ENCODE measurements at places on chromosomes 6 and 20.

DNA sequence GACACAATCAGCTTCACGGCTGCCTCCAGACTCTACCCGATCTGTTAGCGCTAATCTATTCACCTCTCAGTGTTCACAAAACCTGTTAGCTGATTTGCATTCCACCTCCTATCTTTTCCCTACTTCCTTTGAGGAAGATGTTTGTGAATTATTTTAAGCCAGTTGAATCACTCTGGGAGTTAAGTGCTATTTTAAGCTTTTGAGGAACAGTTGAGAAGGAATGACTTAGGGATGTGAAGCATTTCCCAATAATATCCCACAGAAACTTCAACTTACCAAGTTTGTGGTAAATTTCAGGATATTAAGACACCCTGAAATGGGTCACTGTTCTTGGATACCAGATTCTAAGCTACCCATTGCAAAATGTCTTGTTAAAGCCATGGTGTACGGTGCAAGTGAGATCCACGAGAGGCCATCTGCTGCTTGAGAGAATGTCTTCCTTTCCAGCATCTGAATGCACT is 145.2 kb upstream of the CITED2 start:
- no peak for DNase-seq

DNA sequence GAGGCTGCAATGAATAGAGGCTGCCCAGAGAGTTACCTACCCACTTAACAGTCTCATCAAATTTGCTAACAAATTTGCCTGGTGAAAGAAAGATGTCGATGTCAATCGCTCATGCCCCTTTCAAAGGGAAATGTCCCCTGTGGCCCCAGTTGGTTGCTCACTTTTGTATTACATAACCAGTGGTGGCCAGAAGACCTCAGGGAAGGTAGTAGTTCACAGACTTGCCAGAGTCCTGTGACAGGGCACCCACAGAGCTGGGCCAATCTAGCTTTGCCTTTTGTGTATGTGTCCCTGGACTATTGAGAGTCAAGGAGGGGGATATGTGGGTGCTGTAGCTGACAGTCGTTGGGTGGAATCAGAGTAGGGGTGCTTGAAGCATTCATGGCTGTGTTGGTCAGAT is 70.7 kb upstream of the CCN6 start:
- DNase-seq = no peak

- DNase-seq = peak; percentile 25
Observed at GRCh38 chr6:100001915-100002388, 7.9 kb upstream of the MCHR2 start.

DNA sequence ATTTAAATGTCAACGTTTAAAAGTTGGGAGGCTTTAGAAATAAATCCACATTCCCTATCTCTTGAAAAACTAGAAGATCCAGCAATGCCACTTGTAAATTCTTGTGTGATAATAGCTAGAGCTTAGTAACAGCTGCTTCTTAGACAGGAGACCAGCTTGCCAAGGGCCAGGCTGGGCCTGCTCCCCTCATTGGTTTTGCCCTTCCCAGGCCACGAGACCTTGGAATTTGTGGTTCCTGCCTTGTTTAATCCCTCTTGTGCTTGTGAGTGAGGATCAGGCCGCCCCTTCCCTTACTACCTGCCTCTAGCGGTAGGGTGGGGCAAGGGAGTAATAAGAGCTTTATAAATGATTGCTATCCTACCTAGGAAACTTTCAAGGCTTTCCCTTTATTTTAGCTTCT is 363.5 kb downstream of the SYNE1 start:
- no peak for DNase-seq

DNA sequence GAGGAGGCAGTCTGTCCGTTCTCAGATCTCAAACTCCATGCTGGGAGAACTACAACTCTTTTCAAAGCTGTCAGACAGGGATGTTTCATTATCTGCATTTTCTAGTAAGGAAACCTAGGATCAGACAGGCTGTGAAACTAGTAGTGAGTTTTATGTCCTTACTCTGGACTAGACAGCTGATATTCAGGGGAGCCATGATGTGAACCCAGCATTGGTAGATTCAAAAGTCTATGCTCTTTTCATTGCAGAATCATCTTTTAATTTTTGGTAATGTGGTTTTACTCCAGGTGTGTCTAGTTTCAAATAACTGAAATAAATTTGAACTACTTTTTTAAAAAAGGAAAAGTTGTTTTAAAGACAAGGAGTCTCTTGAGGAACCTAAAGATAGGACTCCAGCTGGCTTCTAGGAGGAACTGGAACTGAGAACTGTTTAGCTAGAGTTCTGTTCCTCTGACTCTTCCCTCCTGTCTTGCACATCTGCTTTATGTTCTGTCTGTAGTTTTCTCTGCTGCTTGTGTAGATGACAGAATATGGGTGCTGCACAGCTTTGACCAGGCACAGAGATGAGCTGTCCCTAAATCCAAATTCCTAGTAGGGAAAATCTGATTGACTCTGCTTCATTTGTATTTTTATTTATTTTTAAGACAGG is 27.8 kb upstream of the RNF144B start:
- DNase-seq = no peak

DNA sequence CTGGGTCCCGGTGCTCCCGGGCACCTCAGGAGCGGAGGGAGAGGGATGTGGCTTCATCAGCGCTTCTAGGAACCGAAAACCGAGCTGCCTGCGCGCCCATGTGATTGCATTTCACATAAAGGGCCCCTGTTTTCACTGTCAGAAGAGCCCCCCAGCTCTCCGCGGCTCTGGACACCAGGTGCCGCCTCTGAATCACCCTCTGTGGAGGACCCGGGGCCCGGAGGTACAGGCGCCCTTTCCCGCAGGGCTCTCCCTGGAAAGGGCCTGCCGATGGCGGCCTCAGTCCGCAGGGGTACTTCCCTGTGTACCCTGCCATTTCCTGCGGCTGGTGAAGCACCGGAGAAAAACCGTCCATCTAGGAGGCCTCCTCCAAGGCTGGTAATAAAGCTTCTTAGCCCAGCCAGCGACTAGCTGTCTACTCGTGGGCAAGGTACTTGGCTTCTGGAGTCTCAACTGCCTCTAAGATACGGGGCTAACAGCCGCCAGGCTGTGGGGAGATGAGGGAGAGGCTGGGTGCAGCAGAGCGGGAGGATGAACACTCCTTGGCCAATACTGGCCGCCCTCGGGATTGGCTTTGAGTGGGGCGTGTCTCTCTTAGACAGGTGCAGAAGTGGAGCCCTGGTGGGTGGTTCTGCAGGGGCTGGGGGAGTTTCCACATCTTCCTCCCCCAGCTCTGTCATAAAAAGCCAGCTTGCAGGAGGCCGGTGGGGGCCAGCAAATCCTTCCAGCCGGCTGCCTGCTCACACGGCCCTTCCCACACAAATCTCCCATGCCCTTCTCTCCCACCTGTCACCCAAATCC is 1.6 kb downstream of the PPP1R16B start:
- peak; percentile 8 for DNase-seq

GRCh38 chr20:41358717-41359116 is 7.9 kb downstream of the EMILIN3 start:
- no peak for DNase-seq

GRCh38 chr6:162856885-162857284 is 129.1 kb downstream of the PACRG start:
- no peak for DNase-seq

- no peak for DNase-seq
Observed at GRCh38 chr6:39980839-39981580, 46.7 kb upstream of the MOCS1 start.

- DNase-seq = no peak
Observed at GRCh38 chr6:149888093-149888492, 9.8 kb downstream of the RAET1E start.

- DNase-seq = no peak
Observed at GRCh38 chr6:20655317-20655716, 121.1 kb downstream of the CDKAL1 start.

DNA sequence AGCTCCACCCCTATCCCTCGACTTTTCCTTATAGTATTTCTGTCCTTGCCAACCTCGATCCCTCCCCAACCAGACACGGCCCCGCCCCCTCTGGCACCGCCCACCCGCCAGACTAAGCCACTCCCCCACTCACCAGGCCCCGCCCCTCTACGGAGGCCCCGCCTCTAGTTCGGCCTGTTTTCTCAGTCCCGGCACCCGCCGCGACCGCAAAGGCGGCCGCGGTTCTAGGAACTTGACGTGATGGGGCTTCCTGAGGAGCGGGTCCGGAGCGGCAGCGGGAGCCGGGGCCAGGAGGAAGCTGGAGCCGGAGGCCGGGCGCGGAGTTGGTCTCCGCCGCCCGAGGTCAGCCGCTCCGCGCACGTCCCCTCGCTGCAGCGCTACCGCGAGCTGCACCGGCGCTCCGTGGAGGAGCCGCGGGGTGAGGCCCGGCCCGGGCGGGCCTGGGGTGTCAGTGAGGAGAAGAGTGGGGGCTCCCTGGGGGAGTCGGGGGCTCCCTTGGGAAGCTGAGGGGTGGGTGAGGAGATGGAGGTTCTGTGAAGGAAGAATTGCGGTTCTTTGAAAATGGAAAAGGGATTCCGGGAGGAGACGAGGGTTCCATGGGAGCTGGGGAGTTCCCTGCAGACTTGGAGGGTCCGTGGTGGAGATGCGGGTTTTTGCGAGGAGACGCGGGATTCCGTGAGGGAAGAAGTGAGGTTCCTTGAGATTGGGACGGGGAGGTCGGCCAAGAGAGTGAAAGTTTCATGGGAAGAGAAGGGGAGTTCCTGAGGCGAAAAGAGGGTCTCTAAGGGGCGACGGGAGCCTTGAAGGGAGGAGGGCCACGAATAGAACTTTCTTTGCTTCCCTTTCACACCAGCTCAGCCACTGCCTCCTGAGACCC is at the start of gene ACSS2:
Gene ACSS2 (plus strand): TSS at position 207 of the 877 bp plus-strand sequence. CDS start 34 bp downstream, at position 241.
- DNase-seq = peak; percentile 94

DNA sequence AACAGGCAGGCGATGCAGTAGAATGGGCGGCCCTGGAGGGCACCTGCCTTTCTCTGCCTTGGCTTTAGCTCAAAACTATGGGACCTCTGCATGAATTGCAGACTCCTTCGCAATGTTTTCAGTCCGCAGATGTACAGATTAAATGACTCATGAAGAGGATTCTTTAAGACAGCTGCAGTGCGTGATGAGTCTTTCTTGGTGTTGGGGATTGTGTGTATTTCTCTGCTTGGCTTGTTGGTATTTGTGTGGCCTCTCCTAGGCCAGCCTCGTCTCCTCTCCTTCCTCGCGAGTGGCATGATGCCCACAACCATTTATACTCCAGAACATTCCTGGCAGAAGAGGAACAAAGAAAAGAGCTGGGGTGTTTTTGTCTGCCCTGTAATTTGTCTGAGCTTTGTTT is 110.6 kb downstream of the SYNDIG1 start:
- no peak for DNase-seq

DNA sequence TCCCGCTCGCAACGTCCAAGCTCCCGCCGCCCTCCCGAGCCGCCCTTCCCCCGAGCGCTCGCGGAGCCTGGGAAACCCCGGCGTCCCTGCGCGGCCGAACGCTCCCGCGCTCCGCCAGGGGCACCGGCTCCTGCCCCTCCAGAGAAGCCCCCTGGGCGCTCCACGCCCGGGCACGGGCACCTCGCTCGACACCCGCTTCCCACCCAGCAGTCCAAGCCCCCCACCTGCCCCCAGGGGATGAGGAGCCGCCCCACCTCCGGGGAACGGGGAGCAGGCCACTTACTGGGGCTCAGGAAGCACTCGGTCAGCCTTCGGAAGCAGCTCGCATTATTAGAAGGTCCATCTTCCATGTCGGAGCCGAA is 1.4 kb downstream of the PDE10A start:
- DNase-seq = no peak

- DNase-seq = no peak
Observed at GRCh38 chr6:52221302-52221701, 23.0 kb downstream of the IL17F start.

GRCh38 chr6:50899306-50899870 is 80.7 kb downstream of the TFAP2B start:
- DNase-seq = no peak

DNA sequence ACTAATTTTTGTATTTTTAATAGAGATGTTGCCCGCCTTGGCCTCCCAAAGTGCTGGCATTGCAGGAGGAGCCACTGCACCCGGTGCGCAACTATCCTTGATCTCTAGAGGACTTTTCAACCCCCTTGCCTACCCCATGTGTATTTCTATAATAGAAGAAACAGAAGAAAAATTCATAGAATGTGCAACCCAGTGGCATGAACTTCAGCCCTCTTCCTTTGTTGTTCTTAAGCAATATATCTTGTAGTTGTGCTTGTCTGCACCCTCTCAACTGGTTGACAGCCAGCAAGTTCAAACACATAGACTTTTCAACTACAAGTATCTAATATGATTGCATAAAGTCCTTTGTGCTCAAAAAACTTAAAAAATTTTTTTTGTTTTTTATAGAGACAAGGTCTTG is 72.3 kb upstream of the NCOA3 start:
- no peak for DNase-seq

DNA sequence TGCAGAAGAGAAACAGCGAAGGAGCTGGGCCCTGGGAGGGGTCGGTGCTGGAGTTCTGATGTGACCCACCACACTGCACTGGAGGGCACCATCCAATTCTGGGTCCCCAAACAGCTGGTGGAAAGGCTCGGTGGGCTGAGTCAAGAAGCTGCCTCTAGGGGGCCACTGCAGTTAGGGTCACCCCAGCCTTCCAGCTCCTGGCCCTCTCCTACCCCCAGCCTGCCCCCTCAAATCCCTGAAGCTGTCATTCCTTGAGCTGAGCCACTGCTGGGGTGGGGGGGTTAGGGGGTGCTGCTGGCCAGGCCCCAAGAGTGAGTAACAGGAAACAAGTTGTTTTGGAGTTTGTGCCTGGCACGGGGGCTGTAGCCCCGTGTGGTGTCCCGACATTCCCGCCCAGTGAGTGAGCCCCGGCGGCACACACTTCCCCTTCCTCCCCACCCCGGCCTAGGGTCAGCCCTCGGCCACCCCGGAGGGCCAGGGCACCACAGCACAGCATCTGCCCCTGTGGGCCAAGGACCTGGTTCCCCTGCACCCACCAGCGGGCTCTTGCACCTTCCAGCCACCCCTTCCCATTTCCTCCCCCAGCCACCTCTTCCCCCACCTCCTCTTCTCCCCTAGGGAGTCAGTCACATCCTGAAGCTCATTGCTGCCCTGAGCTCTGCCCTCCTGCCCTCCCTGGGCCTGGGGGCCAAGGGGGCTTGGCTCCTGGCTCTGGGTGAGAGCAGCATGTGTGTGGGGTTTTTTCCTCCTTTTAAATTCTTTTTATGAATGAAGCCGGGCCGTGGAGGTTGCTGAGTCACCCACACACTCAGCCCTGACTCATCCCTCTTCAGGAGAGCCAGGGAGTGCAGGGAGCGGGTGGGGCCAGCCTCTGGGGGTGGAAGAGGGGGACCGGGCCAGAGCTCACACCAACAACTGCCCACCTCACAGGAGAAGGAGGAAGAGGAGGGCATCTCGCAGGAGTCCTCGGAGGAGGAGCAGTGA is 4.6 kb downstream of the SMIM29 start:
- DNase-seq = no peak

- no peak for DNase-seq
Observed at GRCh38 chr6:159943101-159943632, 25.7 kb upstream of the IGF2R start.

- DNase-seq = no peak
Observed at GRCh38 chr20:17838921-17839320, 129.7 kb downstream of the SNX5 start.

GRCh38 chr20:38248133-38248532 is 12.4 kb downstream of the KIAA1755 start:
- no peak for DNase-seq

GRCh38 chr6:142542704-142543233 is 241.0 kb downstream of the ADGRG6 start:
- DNase-seq = no peak

- peak; percentile 48 for DNase-seq
Observed at GRCh38 chr20:8018958-8019245, 659 bp downstream of the TMX4 start.

GRCh38 chr6:125546841-125547251 is 202.6 kb upstream of the HEY2 start:
- no peak for DNase-seq

- no peak for DNase-seq
Observed at GRCh38 chr20:24643731-24644626, 174.6 kb downstream of the SYNDIG1 start.
